Sciatic nerve (tissue), 2 donors: ENCODE measurements at places on chromosomes 1 and 21.

DNA sequence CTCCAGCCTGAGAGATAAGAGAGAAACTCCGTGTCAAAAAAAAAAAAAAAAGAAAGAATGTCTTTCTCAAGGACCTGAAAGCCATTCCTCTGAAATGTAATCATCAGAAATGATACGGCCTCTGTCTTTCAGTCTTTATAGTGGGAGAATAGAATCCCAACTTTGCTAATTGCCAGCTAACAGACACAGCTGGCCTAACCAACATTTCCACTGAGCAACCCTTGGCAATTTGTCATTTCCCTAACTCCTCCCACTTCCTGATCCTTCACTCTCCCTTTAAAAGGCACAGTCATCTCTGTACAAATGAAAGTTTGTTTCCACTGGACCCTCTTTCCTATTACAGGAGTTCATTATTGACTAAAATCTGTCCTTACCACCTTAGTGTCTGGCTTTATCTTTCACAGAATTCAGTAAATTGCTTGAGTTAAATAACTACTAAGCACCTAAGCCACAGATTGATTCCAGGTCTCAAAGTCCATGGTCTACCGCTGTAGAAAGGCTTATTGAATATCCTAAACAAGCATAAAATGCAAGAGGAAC is 4.3 kb upstream of the CBR1 start:
- no peak for DNase-seq

DNA sequence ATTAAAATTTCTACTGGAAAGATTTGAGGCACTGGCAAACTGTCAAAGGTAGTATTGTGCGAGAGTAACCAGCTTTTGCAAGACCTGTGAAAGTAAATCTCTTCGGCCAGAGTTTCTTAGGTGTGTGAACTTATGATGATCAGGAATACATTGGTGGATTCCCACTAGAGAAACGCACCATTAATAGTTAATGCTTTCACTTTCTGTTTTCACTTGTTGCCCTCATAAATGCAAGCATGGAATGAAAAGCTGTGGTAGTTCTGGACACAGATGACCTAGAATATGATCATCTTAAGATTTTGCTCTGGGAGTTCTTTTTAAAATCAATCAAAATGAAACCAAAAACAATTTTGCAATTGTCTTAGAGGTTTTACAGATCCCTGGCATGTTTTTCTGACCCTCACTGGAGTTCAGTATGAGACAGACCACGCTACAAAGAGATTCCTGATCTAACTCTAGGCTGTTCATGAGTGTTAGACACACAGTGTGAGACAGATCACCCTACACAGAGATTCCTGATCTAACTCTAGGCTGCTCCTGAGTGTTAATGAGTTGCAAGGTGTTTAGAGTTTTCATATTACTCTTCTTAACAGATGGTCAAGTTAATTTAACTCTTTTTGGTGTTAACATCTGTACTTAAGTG is 98.8 kb downstream of the SDCCAG8 start:
- no peak for DNase-seq

DNA sequence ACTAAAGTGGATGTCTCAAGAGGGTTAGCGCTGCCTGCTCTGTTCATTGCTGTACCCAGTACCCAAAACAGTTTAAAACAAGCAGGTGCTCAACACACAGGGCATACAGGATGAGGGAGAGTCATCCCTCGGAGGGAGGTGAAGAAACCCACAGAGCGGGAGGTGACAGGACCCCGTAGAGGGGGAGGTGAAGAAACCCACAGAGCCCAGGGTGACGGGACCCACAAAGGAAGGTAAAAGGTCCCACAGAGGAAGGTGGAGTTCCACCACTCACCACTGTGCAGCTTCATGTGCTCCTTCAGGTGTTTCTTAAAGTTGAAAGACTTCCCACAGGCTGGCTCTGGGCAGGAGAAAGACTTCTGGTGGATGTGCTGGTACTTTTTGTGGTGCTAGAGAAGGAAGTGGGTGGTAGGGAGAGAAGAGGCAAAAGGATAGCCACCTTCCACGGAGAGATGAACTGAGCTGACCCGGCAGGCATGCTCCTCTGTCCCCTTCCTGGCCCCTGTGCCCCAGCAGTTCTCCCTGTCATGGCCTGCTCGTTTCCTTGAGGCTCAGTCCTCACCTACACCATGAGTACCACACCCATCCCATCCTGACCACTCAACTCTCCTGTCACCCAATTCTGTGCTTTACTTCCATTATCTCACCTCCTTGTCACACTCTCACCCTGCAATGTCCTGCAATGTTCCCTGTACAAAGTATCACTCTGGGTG is 5.1 kb downstream of the ZNF692 start:
- no peak for DNase-seq

GRCh38 chr1:10193288-10193687 is 17.1 kb upstream of the KIF1B start:
- no peak for DNase-seq

- no peak for DNase-seq
These were observed 50.6 kb upstream of the SLC44A3 start for GRCh38 chr1:94769551-94769950.

GRCh38 chr1:162117039-162117774 is 47.7 kb downstream of the NOS1AP start:
- no peak for DNase-seq

DNA sequence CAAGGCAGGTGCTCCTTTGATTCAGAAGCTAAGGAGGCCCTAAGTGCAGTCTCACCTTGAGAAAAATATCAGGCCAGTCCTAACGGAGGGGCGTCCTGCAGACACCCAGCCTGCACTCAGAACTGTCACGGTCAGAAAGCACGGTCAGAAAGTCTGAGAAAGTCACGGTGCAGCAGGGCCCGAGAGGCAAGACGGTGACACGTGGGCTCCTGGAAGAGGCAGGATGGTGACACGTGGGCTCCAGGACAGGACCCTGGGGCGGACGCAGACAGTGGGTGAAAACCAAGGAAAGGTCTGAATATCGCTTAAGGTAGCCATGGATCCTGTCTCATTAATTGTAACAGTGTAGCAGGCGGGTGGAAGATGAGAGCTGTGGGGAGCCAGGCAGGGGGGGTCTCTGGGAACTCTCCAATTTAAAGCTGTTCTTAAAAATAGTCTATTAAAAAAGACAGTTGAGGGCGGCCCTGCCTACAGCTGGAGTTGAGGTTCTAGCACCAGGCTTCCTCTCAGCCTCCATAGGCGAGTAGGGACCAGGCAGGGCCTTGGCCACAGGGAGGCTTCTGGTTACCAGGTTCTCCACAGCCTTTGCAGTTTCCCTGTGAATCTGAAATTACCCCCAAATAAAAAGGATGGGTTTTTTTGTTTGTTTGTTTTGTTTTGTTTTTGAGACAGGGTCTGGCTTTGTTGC is 65.2 kb downstream of the FAAP20 start:
- no peak for DNase-seq

- DNase-seq: no peak
These were observed 20.1 kb upstream of the MACF1 start for GRCh38 chr1:39184354-39184818.

GRCh38 chr1:75449998-75450397 is 160.9 kb downstream of the SLC44A5 start:
- DNase-seq: no peak

GRCh38 chr21:33300701-33301631 is 23.8 kb upstream of the IFNAR1 start:
- no peak for DNase-seq

DNA sequence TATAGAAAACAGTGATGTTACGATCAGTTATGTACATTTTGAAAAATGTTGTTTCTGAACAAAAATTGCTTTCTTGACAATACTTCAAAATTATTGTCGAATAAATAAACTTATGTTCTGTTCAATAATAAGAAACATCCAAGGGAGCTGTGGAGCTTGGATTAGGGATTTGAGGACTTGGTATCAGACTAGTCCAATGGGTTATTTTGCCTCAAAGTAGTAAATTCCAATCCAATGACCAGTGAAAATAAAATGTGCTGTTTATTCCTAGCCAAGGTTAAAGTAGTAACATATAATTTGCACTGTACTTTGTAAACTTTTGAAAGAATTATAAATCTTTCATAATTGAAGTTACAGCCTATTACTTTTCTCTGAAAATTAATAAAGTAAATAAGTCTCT is 79.1 kb upstream of the IVNS1ABP start:
- no peak for DNase-seq

DNA sequence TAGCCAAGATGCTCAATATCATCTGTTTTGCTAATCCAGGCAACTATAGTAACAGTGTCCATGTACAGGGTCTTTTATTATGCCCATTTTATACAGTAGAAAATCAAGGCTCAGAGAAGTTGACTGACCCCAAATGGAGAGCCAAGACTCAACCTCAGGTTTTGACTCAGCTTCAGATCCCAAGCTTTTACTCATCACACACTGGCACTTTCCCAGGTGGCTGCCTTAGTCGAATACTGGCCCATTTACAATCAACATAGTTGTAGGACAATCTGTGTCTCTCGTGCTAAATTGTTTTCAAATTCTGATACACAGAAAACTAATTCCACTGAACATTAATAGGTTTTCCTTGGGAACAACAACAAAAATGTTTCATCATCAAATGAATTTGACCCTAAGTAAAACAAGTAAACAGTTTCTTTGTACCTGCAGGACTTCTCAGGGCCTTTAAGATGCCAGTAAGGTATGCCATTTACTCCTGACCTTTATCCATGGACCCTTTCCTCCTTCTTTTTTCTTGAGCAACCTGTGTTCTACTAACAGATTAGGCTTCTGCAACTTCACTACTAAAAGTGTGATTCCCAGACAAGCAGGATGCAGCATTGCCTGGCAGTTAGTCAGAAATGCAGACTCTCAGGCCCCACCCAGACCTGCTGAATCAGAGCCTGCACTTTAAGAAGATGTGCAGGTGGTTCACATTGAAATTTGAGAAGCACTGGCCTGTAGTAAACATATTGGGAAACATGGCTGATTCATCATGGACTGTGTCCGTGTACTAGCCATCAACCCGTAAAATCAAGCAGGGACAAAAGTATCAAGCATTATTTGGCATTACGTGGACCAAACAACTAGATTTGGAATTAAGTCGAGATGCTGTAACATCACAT is 128.8 kb downstream of the RRAGC start:
- DNase-seq: no peak

GRCh38 chr1:207186503-207186902 is 82.5 kb downstream of the C4BPA start:
- DNase-seq: no peak

DNA sequence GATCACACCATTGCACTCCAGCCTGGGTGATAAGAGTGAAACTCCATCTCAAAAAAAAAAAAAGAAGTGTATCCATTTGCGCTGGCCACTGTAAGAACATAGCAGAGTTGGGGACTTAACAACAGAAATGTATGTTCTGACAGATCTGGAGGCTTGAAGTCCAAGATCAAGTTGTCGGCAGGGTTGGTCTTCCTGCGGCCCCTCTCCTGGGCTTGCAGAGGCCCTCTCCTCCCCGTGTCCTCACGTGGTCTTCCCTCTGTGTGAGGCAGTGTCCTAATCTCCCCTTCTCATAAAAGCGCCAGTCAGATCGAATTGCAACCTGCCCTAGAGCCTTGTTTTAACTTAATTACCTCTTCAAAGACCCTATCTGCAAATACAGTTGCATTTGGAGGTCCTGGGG is 52.6 kb downstream of the MT1HL1 start:
- no peak for DNase-seq

GRCh38 chr1:48665708-48666407 is 110.8 kb downstream of the BEND5 start:
- no peak for DNase-seq

- DNase-seq: no peak
These were observed 88.4 kb downstream of the PRKAB2 start for GRCh38 chr1:147083919-147084272.

DNA sequence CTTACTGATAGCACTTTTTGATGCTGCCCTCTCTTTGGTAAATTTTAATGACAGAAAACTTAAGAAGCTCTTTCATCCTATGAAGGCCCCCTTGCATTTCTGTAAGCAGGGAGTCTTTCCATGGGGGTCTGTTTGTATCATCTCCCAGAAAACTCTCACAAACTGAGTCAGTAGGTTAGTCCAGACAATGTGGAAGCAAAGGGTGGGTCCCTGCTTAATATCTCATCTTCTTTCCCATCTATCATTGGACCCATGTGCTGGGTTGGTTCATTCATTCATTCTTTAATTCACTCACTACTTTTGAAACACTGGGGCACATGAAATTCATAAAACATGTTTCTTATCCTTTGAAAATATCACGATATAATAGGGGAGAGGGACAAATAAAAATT is 164.3 kb downstream of the NTMT2 start:
- no peak for DNase-seq

DNA sequence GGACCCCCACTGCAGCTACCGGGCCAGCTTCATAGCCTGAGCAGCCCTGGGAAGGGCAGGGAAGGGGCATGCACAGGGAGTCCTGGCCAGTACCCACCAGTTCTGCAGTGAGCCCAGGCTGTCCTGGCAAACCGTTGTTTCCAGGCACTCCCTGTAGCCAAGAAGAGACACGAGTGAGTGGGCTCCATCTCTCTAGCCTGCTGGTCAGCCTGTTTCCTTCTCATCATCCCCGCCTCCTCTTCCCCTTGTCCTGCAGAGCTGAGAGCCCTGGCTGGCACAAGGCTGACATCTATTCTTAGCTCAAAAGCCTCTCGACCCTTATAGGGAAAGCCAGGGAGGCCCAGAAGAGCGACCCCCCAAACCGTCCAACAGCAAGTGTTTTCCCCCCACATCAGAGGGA is 28.7 kb downstream of the COL16A1 start:
- DNase-seq: no peak

DNA sequence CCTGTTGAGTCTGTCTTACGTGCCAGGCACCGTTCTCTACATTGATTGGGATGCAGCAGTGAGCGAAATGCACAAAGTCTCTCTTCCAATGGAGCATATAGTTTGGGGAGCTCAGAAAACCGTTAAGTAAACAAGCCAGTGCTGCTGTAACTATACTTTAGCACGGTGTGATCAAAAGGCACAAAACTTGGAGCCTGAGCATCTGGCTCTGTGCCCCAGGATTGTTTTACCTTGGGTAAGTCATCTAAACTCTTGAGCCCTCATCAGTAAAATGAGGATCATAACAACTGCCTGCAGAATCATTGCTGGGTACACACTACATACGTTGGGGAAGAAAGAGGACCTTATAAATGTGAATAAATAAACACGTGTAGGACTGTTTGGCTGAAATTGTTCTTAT is 1.8 kb downstream of the HHIPL2 start:
- DNase-seq: no peak

DNA sequence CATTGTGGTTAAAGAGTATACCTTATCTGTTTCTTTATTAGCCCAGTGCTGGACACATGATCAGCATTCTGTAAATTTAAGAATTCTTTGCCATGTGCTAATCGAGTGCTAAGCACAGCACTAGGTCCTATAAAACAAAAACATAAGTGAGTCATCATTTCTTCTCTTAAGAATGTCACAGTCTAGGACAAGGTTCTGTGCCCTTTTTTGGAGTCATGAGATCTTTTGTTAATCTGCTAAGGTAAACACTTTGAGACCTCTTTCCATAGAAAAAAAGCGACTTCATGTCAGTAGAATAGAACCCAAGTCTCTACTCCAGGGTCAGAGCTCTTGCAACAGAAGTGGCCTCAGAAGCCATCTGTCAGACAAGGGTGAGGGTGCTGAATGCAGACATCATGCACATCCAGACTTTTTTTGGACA is 70.0 kb upstream of the NFIA start:
- no peak for DNase-seq

- DNase-seq: no peak
These were observed 14.7 kb downstream of the KANK4 start for GRCh38 chr1:62304515-62304914.

GRCh38 chr1:19606817-19607642 is 37.1 kb upstream of the NBL1 start:
- DNase-seq: no peak

- no peak for DNase-seq
These were observed 41.4 kb upstream of the ACOT11 start for GRCh38 chr1:54506594-54506993.
